ENCODE measurements at places on chromosomes 3 and 15.
A peak's percentile ranks its signal among the peaks of the same experiment; 100 is the strongest.

GRCh38 chr15:38733331-38733730 lies 168.7 kb upstream of the RASGRP1 start:
- no peak for DNase-seq

GRCh38 chr3:138332472-138333073 lies 2.9 kb upstream of the NME9 start:
- peak; percentile 31 for DNase-seq

DNA sequence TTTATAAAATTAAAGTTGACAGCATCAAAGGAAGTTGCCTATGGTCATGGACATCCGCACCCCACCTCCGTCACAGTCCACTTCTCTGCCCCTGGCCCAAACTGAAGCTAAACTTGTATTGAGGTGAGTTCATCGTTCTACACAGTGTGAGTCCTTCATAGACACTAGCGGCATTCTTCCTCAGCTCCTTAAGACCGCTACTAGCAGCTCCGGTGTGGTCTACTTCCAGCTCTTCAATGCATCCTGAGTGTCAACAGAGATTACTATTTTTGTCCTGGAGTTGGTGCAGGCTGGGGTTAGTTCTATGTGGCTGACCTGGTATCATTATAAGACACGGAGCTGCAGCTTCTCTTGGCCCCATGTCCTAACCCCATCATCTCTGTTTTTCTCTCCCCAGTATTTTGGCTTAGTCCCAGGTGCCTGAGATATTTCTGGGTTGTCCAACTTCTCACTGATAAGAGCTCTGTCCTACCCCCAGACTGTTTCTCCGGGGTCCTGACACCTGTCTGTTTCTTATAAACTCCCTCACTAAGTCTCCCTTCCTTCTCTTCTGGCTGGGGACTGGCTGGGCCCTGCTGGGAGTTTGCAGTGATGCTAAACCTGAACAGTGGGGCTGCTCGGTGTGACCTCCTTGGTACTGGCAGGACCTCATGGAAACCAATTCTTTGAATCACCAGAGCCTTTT lies 169.2 kb upstream of the ATP10A start:
- no peak for DNase-seq

GRCh38 chr3:53812434-53812833 lies 33.8 kb downstream of the CHDH start:
- DNase-seq: no peak

GRCh38 chr15:62059816-62060112 lies 483 bp downstream of the VPS13C start:
- peak; percentile 84 for DNase-seq

Measured in activated CD4-positive, alpha-beta T cell treated with anti-CD3 and anti-CD28 coated beads, Interleukin-10, Interleukin-2, amounts not matched to agents 100 ng/mL and 50 ng/mL, durations not matched to agents 16 hours and 8 hours (primary cell).